CD4-positive, alpha-beta T cell (primary cell): ENCODE measurements at places on chromosomes 13 and 19.

- DNase-seq: peak; percentile 85
Observed at GRCh38 chr19:48319647-48320541, 5.5 kb upstream of the EMP3 start.

DNA sequence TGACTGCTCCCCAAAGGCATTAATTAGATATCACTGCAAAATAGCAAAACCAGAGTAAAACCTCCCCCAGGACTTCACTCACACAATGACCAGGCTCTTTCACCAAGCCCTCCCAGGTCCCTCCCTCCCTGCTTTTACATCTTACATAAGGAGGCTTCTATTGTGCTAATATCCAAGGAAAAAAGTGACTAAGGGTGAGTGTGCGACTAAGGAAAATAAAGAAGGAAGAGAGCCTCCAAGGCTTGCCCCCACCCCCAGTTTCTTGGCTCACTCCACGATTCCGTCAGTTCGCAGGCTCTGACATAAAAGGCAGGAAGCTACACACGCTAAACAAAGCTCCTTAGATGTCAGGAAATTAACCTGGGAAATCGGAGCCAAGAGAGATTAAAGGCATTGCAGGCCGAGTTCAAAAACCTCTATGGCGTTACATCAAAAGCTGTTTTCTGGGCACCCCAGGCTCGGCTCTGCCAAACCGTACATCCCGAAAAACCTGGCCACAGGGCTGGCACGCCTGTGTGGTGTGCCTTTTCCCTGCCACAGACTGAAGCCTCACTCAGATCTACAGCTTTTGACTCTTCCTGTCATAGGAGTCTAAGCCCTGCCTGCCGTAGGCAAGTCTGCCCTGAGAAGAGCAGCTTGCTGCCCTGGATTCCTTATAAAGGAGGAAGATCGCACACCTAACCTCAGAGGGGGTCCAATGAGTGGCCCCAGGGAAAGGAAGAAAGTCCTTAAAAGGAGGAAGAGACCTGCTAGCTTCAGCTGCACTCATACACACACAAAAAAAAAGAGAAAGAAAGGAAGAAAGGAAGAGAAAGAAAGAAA lies 67.0 kb upstream of the SERP2 start:
- peak; percentile 7 for DNase-seq

GRCh38 chr13:99316657-99317256 lies 9.6 kb upstream of the GPR183 start:
- DNase-seq: no peak

DNA sequence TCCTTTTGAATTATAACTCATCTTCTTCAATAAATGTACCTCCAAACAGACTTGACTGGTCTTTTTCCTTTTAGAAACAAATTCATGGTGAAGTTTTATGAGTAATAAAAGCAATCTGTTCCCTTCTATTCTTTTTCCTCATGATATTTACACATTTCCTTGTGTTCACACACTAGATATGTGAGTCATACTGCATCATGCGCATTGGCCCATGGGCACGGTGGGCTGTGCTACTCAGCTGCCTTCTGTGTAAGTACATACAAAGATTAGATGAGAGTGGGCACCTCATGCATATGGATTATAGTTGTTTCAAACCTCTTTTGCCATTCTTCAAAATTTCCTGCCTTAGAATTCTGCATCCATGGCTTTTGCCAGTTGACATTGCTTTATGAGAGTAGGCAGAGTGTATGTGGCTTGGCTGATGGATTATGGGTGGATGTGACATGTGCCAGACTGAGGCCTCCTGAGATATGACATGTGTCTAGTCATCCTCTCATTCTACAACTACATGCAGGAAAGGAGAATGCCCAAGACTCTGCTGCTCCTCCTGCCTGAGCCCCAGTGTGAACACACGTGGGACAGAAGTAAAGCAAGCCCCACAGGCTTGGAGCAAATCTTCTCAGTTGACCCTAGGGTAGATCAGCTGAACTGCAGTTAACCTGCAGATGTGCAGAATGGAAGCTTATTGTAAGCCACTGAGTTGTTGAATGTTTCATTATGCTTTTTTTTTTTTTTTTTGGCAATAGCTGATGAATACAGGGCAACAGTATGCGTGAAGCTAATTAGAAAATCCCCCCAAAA lies 109.9 kb downstream of the RBM26 start:
- DNase-seq: no peak

DNA sequence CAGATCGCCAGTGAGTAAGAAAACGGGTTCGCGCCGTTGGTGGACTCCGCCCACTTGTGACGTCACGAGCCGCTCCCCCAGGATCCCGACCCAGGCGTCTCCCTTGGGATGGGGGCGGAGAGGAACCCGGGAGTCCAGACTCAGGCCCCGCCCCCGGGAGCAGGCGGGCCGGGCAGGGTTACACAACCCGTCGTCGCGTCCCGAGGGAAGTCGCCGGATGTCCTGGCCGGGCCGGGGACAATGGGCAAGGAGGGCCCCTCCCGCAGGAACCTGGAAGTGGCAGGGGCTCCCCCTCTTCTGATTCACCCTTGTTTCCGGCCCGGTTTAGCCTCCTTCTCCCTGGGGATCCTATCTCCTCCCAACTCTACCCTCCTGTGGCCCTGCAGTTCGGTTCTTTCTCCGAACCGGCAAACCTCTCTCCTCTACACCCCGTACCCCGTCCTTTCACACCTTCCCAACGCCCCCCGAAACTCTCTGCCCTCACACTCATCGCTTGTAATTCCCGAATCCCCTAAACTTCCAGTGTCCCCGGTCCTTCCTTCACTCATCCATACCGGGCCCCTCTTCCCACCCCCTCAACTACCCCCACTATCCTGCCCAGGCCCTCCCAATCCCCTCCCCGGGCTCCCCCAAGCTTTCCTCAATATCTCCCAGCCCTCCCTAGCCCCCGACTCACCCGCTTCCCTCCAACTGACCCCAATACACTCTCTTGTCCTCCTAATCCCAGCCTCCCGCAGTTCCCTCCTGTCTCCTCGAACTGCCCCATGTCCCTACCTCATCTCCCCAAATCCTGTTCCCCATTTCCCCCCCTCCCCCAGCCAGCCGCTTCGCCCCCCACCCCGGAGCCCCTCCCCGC lies 20.0 kb upstream of the ERCC1 start:
- peak; percentile 39 for DNase-seq

DNA sequence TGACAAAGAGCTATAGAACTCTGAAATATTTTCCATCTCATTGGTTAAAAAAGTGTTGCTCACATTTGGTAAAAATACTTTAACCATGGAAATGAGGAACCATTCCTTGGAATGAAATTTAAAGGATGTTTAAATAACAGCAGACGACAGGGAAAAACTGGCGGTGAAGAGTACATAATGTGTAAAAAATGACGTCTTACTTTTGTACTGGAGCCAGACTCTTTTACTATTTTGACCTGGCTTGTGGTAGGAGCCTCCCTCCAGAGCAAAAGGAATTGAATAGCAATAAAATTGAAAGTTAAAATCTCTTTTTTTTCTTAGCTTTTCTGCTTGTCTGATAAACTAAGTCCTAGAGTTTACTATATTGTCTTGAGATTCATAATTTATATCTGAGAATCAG lies 426.2 kb upstream of the KLHL1 start:
- DNase-seq: no peak

GRCh38 chr13:100825557-100825956 lies 151.0 kb upstream of the TMTC4 start:
- no peak for DNase-seq

GRCh38 chr13:43136920-43137575 lies 113.7 kb downstream of the DNAJC15 start:
- DNase-seq: no peak

DNA sequence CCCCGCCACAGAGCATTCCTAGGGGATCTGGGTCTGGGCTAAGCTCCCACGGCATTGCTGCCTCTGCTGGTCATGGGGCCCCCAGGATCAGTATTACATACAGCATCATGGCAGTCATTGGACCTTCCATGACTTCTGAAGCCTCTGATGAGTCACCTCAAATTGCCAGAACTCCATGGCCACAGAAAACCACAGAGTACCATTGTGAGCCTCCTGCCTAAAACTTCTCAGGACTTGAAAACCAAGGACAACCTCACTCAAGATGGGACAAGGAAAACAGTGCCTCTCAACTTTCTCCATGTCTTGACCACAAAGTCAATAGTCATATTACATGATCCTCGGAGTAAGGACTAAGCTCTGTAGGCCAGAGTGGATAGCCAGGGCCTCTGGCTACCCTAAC lies 306.0 kb downstream of the GPC5 start:
- DNase-seq: no peak

DNA sequence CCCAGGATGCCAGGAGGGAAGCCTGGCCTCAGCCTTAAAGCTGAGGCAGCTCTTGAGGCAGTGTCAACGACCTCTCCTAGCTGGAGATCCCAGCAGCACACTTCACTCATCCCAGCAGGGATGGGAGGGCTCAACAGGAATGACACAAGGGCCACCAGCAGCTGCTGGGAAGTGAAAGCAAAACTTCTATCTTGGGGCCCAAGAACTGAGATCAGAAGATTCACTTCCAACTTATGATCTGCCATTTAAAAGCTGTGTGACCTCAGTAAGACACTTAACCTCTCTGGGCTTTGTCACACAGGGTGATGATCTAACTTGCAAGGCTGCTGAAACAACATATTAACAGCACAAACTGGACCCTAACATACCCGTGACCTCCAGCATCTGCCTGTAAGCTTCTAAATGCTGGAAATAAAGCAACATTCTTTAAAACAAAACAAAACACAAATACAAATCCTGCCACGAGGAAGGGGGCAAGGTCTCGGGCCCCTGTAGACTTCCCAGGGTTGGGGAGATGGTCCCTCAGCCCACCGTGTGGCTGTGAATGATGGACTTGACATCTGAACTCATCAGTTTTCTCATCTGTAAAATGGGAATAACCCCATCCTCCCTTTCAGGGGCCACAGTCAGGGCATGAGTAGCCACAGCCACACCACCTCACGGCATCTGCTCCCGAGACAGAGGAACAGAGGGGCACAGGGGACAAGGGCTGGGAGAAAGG lies 22.7 kb downstream of the ELL start:
- DNase-seq: peak; percentile 29

DNA sequence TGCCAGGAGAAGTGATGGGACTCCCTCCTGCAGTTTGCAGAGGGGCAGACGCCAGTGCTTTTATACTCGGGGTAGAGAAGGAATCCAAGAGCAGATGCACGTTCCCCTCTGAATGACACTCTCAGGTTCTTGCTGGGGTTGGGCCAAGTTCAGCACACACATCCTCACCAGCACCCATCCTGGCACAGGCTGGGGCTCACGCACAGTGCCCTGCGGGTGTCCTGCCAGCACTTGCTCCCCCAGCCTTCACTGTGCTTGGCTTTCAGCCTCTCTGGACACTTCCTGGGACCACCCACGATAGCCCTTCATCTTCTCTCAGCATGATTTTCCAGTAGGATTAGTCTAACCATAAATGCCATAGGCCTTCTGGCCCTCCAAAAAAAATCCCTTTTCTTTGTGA lies 158.6 kb downstream of the ZNF536 start:
- no peak for DNase-seq

DNA sequence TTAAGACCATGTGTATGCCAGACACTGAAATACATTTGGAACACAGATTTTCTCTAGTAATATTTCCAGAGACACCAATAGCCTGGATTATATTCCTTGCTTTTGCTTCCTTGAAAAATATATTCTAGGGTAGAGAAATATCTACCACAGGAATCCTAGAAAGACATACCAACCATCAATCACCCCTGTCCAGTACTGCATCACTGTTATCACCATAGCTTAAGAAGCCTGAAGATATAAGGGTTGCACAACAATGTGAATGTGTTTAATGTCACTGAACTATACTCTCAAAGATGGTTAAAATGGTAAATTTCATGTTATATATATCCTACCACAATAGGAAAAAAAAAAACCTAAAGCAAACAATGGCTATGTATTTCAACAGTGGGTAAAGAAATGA lies 163.6 kb downstream of the DIAPH3 start:
- DNase-seq: no peak
